Islet precursor cell (in vitro differentiated cells): ENCODE measurements at places on chromosomes 6 and 20.

DNA sequence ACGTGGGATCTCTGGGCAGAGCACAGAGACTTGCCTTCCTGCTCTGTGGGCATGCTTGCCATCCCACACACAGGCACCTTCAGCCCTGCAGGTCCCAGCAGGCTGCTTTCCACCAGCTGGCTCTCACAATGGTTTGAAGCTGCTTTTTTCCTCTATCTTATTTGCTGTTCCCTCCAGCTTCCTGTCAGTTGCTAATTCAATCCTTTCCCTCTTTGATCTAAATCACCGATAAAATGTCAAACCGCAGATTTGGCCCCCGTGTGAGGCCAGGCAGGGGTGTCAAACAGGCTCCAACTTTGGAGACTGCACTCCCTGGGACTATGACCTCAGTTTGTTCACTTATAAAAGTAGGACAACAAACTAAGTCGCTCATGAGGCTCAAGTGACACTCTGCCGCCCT, 40.6 kb upstream of the PCMTD2 start:
- DNase-seq: no peak

- DNase-seq: no peak
Observed at GRCh38 chr6:31350196-31351032, 6.6 kb downstream of the HLA-B start.

DNA sequence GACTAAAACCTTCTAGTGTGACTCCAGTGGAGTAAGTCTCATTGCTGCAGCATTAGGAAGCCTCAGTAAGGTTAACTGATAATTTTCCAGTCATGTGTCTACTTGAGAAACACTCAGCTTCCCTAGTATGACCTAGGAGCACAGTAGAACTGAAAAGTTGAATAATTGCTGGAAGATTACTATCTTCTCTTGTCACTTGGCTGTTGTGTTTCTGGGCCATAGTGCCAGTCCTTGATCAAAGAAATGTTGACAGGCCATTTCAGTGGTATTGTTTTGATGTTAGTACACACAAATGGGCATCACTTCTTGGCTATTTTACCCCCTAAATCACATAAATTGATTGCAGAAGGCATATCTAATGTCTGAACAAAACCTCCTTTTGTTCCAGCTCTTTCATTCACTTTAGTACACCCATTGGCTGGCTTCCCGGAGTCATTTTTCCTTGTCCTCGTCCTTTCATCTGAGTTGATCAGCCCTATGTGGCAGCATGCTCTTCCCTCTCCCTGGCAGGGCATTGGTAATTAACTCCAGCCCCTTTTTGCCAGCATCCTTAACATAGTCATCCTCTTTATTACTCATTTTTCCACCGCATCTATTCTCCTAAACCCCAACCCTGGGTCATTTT, 6.0 kb downstream of the ENPP3 start:
- no peak for DNase-seq

DNA sequence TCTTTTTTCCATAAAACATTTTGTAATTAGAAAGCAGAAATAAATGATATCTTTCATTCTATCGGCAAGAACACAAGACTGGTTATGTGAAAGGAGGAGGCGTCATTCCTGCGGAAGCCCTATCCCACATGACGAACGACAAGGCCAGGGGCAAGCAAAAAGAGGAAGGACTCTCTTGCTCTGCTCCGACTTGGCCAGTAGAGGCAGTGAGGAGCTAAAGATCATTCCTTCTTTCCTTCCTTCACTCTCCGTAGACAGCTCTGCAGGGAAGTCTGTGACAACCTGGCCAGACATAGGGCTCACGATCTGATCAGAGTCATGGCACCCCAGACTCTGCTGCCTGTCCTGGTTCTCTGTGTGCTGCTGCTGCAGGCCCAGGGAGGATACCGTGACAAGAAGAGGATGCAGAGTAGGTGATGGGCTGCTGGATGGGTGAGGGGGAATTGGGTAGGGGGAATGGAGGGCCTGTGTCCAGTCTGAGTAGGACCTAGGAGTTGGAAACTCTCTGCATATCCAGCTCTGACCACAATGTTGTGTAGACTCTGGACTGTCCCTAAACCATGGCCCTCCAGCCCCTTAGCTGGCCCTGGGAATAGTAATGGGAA, at the start of gene WFDC10A:
TSS of gene WFDC10A (plus strand) at position 244 of the 605 bp plus-strand sequence. CDS start at position 319, 75 bp downstream.
- peak; percentile 84 for DNase-seq

- no peak for DNase-seq
Observed at GRCh38 chr20:38156888-38157634, 8.0 kb downstream of the TGM2 start.

DNA sequence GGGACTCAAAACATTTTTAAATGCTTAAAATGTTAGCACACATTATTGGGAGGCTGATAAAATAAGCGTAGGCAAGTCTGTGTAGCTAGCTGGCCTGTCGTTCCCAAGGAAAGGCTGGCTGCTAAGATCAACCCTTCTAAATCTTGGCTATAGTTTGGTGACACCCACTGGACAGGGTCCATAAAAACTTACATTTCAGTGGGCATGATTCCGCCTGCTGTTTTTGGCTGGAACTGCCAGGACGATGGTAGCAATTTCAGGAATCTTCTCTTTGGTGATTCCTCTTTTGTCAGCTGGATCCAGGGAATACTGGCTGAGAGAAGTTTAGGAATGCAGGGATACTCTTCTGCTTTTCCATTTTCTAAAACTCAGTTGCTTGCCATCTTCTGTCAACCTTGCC, 162.2 kb downstream of the NKAIN2 start:
- peak; percentile 81 for DNase-seq

- no peak for DNase-seq
Observed at GRCh38 chr6:92231171-92231701, 1188.1 kb downstream of the EPHA7 start.

DNA sequence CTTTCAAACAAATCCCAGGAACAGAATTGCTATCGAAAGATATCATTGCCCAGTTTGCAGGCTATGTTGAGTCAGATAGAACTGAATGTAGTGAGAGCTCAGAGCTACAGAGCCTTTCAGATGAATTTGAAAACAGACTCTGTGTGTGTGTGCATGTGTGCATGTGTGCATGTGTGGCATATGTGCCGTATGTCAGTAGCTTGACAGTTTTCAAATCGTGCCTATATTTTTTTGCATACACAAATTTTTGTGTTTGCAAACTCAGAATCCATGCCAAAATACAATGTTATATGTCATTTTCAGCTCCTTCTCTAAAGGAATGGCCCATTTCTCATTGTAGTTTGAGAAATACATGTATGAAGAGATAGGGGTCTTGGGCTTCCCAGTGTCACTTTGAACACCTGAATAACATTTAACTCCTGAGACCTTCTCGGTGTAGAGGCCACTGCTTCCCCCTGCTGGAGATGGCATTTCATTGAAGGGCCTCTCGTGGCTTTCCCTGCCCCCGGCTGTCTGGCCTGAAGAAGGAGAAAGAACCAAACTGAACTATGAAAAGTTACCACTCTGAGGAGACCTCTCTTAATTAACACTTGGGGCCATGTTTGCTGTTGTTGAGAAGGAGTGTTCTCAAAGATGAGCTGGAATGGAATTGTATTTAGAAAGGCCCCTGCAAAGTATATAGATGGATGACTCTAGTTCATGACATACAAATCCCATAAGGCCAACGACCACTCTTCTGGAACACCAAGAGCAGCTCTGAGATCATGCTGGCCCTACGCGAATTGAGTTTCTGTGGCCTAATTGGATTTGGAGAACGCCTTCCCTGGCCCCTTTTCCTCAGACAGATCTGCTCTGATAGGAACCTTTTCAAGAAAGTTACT, 58.7 kb downstream of the VAPB start:
- peak; percentile 81 for DNase-seq

DNA sequence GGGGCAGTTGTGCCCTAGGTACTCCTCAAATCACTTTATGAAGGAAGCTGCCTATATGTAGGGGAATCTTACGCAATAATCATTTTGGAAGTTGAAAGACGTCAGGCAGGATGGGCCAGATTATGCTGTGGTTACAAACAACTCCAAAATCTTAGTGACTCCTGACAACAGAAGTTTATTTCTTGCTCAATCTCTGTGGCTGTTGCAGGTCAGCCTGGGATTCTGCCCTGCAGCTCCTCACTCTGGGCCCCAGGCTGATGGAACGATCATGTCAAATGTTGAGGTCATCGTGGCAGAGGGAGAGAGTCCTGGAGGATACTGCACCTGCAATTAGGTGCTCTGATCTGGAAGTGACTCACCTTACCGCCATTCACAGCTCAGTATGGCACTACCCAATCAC, 88.4 kb downstream of the ZDHHC14 start:
- DNase-seq: peak; percentile 87

DNA sequence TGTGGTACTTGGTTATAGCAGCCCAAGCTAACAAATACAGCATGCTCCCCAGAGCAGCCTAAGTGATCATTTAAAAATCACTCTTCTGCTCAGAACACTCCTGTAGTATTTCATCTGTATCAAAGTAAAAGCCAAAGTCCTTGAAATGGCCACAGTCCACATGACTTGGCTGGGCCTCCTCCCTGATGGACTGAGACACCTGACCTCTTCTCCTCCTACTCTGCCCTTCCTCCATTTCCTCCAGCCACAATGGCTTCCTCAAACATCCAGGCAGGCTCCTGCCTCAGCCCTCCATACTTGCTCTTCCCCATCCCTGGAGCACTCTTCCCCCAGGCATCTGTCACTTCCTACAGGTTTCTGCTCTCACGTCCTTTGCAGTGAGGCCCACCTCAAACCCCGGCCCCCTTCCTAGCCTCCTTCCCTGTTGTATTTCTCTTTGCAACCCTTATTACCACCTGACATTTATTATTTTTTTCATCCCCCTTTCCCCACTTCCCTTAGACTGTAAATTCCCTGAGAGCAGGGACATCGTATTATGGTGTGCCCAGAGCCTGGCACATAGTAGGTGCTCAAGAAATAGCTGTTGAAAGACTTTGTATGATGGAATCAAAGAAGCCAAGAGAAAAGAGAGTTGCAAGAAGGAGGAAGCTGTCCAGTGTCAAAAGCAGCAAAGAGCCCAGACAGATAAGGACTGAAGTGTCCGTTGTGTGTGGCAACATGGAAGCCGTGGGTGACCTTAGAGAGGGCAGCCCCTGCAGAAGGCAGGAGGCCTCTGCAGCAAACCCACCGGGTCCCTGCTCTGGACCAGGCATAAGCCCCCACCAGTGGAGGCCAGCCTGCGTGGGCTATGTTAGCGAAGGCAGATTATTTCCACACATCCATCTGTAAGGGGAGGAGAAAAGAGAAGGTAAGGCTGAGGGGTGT, 87.5 kb downstream of the TRERF1 start:
- DNase-seq: no peak

DNA sequence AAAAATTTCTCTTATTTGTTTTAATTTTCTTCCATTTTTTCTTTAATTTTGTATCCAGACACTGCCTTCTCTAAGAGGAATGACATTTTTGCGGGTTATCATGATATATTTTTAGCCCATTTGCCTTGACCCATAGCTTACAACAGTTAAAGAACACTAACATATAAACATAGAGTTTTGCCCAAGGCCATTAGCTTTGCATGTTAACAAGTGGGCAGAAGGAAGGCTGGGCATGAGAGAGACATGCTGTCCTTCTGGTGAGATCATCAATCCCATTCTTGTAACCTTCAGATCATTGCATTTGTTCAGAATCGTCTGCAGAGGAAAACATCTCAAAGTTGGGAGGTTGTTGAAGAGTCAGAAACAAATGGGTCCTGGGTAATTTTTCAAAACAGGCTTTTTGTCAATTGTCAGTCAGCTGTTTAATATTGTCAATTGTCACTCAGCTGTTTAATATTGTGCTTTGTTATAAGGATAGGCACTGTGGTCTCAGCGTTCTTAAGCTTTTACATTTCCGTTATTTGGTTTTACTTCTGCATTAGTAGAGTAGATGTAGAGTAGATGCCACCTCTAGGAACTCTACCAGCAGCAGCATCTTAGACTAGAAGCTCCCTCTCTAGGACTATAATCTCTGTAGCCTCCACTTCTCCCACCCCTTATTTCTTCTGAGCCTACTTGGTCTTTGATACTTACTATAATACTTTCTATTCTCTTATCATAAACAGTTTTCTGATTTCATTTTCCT, 243.1 kb downstream of the ESR1 start:
- DNase-seq: no peak

DNA sequence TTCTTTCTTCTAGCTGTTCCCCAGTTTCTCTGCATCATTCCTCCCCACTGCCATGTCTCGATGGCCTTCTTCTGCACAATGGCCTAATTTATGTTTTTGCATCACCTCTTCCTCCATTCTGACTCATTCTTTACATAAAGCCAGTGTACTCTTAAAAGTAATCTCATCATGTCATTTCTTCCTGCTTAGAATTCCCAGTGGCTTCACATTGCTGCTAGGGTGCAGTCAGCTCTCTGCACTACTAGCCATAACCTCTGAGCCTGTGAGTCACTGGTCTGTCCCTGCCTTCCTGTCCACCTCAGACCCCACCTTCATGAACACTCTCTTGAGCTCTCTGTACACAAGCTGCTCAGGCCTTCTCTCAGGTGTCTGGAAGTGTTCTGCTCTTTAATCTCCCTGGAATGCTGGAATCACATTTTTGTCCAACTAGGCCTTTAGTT, 24.1 kb upstream of the TRIM27 start:
- peak; percentile 82 for DNase-seq

GRCh38 chr6:36862164-36862847, 12.3 kb downstream of the PPIL1 start:
- no peak for DNase-seq

GRCh38 chr6:79186564-79186963, 47.9 kb downstream of the HMGN3 start:
- no peak for DNase-seq

GRCh38 chr6:77145244-77145643, 318.0 kb downstream of the HTR1B start:
- DNase-seq: no peak

DNA sequence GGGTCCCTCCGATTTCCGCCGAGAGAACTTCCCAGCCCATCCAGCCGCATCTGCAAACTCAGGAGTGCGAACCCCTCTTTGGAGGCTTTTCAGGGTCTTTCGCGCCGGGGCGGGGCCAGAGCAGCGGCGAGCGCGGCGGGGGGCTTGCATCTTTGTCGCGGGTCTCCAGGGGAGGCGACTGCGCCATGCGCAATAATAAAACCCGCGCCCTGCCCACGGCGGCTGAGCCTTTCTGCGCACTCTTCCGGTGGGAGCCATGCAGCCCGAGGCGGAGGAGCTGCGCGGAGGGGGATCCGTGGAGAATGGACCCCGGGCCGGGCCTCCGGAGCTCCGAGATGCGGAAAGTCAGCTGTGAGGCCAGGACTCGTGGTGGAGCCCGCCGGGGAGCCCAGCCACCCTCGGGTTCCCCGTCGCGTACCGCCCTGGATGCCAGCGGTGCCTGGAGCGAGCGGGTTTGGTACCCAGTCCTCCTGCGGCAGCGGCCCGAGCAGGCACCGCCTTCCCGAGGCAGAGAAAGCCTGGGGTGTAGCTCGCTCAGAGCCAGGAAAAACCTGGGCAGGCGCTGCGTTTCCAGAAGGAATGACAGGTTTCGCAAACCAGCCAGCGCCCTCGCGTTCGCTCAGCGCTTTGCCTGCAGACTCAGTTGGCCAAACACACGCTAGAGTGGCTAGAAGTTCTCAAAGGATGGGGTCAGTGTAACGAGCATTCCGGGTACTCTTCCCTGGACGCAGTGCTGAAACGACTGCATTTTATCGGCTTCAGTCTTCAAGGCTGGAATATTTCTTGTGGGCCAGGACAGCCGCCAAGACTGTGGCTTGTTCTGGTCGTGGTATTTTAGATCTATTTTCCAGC, 1.2 kb downstream of the AKAP12 start:
- DNase-seq: peak; percentile 76
